ENCODE measurements at places on chromosomes 6 and 20. TPM values are rescaled to one million over a fixed set of nuclear protein-coding genes. Genes with fewer than 3 reads are reported as not detected.

- no peak for DNase-seq
These were observed 107.7 kb upstream of the JAG1 start for GRCh38 chr20:10781526-10781925.

DNA sequence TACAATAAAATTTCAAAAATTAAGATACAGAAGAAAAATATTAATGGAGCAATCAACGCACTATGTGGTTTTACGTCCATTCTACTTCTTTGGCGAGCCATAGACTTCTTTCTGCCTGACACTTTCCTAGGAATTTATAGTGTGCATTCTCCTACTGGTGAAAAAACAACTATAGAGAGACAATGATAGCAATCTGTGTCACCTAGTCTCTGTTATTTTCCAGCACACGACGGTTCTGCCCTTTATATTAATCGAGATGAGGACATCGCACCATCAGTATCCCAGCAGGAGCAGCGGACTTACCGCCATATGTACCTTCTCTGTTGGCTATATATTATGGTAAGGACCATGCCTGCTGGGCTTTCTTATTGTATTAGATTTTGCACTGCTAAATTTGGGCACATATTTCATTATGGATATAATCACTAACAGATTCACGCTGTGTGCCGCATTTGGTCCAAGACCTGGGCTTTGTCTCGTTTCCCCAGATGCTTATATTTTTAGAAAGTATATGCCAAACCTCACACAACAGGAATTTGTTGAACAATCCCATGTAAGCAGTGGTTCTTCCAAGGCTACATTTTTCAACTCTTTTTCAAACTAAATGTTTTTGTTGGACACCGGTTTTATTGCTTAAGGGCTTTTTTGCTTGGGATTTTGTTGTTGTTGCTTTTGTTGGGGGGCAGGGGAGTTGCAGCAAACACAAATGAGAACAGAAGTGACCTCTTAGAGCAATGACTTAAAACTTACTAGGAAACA, 166.4 kb downstream of the ADAT2 start:
- no peak for DNase-seq

GRCh38 chr6:106770081-106770480, 140.7 kb downstream of the QRSL1 start:
- DNase-seq = no peak

GRCh38 chr6:43762410-43762768, 7.6 kb upstream of the VEGFA start:
- DNase-seq = no peak

DNA sequence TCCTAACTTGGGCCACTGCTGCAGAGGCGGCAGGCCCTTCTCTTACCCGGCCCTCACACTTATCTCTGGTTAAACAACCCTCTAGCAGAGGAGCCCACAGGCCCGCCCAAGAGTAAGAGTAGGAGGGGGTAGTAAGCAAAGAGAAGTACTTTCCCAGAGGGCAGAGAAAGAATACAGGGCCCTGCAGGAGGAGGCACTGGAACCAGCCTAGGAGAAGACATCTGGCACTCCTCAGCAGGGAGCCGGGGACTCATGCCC, 10.1 kb downstream of the MTCH1 start:
- DNase-seq = no peak

- DNase-seq = no peak
These were observed 336.0 kb downstream of the RFPL4B start for GRCh38 chr6:112683106-112683505.

GRCh38 chr6:157222201-157222981, 100.9 kb downstream of the TMEM242 start:
- no peak for DNase-seq

DNA sequence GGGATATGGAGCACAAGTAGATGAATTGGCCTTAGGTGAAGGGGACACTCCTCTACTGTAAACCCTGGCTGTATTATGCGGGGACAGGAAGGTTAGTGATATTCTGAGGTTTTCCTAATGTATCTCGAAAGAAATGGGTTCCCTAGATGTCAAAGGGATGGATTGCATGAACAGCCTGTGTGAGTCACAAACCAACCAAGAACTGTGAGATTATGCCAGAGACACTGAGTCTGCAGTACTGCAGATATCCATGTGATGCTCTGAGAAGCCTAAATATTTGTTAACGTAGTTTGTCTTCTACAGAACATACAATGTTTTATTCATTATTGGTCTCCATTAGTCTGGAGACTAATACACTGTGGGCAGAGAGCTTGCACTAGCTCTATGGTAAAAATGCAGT, 182.2 kb downstream of the AKAP7 start:
- DNase-seq = no peak

- no peak for DNase-seq
These were observed 46.0 kb downstream of the TFEB start for GRCh38 chr6:41689171-41690008.

GRCh38 chr6:83633609-83634008, 75.3 kb downstream of the SNAP91 start:
- DNase-seq = no peak

Gene RIPOR2
- 49.7 TPM for total RNA-seq

Gene PDYN
- total RNA-seq = not detected

Gene GRM1
- total RNA-seq = not detected

Gene RNF114
- total RNA-seq = 80.0 TPM

All from upper lobe of left lung (tissue), 6 donors.